NCI-H1417 (cell line): ENCODE measurements at places on chromosomes 13 and 19.

- no peak for DNase-seq
Observed at GRCh38 chr19:13281567-13282291, 131.5 kb downstream of the IER2 start.

DNA sequence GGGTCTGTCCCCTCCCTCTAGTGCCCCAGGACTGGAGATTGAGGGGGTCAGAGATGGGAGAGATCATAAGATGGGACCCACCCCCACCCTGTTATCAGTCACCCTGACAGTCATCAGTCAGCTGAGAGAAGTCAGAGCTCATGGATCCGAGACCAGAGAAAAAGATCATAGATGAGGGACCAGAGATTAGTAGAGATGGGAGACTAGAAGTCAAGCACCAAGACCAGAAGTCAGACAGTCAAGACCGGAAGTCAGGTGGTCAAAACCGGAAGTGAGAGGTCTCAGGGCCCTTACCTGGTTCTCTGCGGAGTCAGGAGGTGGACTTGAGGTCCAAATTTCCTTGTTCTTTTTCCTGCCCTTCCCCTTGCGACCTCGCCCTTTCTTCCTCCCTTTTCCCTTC is 7.0 kb downstream of the COL5A3 start:
- no peak for DNase-seq

DNA sequence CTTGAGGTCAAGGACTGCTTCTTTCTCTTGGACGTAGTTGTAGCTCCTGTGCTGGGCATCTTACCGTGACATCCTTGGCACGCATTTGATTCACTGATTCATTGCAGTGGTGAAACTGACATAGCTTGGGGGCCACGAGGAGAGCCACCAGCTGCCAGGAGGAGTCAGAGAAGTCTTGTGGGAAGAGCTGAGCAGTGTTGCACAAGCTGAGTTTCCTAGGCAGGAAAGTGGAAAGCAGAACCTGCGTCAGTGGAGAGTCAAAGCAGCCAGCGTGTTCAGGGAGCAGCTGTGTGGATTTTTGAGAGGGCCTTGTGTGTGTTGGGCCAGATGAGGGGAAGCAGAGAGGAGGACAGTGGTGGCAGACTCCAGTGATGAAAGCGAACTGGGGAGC is 5.3 kb upstream of the GPR183 start:
- DNase-seq = no peak

- DNase-seq = peak; percentile 82
Observed at GRCh38 chr13:24220086-24220703, 59.7 kb downstream of the SPATA13 start.

GRCh38 chr13:61156753-61157152 is 258.9 kb downstream of the PCDH20 start:
- no peak for DNase-seq

DNA sequence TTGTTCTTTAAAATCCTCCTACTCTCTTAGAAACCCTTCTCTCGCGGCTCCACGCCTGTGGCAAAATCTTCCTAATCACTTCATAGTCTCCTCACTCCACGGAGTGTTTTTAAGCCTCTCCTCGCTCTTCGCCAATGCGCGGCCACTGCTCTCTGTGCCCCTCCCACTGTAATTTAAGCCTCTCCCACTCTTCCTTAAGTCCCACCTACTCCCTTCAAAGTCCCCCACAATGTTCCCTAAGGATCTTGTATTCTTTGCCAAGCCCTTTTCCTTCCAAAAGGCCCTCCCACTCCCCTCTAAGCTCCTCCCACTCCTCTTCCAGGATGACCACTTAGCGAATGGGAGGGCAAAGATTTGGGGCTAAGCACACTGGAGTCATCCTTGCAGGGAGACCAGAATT is 1.3 kb downstream of the FIZ1 start:
- DNase-seq = no peak
